ENCODE measurements at places on chromosomes 5 and 9. TPM values are rescaled to one million over a fixed set of nuclear protein-coding genes. Genes with fewer than 3 reads are reported as not detected.

- H3K4me3 ChIP-seq, result no peak overlapping the region
- no peaks in the 10 kb centered on the region for H3K36me3 ChIP-seq
- no peaks in the 10 kb centered on the region for H3K4me1 ChIP-seq
- no peak overlapping the region for H3K27ac ChIP-seq
These were observed 7.7 kb upstream of the CKMT2 start for GRCh38 chr5:81225463-81225862.

DNA sequence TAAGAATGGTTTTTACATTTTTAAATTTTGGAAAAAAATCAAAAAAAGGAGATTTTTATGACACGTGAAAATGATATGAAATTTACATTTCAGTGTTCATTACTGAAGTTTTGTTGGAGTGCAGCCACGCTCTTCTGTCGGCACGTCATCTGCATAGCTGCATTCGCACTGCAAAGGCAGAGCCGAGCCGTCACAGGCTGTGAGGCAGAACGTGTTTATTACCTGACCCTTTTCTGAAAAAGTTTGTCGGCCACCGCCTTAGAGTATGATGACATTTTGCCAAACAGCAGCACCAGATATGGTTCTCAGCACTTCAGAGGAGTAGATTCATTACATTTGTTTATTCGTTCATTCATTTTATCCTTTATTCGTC is 24.1 kb downstream of the HRH2 start:
- H3K4me1 ChIP-seq, result no peaks in the 10 kb centered on the region
- no peak overlapping the region for H3K4me3 ChIP-seq
- no peak for DNase-seq
- peaks cover 7% of the 10 kb centered on the region for H3K27me3 ChIP-seq
- H3K27ac ChIP-seq, result no peak overlapping the region
- no peaks in the 10 kb centered on the region for H3K36me3 ChIP-seq

DNA sequence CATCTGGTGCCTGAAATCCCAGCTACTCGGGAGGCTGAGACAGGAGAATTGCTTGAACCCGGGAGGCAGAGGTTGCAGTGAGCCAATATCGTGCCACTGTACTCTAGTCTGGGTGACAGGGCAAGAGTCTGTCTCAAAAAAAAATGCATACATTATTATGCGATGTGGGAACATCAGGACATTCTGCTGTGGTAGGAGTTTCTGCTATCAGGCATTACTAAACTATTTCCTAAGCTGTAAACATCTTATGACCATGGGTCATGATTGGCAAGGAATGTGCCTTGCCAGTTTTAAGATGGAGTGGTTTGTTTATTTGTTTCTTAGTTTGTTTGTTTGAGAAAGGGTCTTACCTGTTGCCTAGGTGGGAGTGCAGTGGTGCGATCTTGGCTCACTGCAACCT is 45.1 kb upstream of the FAM120A start:
- H3K36me3 ChIP-seq, result no peaks in the 10 kb centered on the region
- H3K27me3 ChIP-seq, result peaks cover 2% of the 10 kb centered on the region
- no peaks in the 10 kb centered on the region for H3K4me1 ChIP-seq

GRCh38 chr9:23123048-23123632 is 676.5 kb downstream of the DMRTA1 start:
- no peak overlapping the region for H3K4me3 ChIP-seq
- H3K4me1 ChIP-seq, result no peaks in the 10 kb centered on the region
- peaks cover 2% of the 10 kb centered on the region for H3K27me3 ChIP-seq
- no peaks in the 10 kb centered on the region for H3K36me3 ChIP-seq
- H3K27ac ChIP-seq, result no peak overlapping the region
- peak; percentile 22 for DNase-seq

DNA sequence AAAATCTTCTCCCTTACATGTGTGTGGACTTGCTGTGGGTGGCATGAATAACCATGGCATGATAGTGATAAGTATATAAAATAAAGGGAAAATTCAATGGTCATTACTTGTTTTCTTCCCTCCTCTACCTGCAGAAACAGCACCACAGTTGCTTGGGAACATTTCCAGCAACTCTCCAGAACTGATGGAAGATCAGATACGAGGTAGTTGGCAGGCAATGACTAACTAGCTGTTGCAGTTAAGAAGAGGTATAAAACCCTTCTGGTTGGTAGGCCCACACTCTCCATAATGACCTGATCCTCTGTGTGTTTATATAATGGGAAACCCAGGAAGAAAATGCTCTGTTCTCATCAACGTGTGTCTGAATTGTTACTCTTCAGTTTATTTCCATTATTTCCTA is 185.9 kb downstream of the SYK start:
- H3K27ac ChIP-seq, result no peak overlapping the region
- no peak overlapping the region for H3K4me3 ChIP-seq
- DNase-seq, result no peak

- no peak overlapping the region for H3K27ac ChIP-seq
- peaks cover 1% of the 10 kb centered on the region for H3K27me3 ChIP-seq
- no peak for DNase-seq
- H3K4me3 ChIP-seq, result no peak overlapping the region
- peaks cover 29% of the 10 kb centered on the region for H3K4me1 ChIP-seq
These were observed 141.8 kb upstream of the RUSC2 start for GRCh38 chr9:35348109-35348508.

DNA sequence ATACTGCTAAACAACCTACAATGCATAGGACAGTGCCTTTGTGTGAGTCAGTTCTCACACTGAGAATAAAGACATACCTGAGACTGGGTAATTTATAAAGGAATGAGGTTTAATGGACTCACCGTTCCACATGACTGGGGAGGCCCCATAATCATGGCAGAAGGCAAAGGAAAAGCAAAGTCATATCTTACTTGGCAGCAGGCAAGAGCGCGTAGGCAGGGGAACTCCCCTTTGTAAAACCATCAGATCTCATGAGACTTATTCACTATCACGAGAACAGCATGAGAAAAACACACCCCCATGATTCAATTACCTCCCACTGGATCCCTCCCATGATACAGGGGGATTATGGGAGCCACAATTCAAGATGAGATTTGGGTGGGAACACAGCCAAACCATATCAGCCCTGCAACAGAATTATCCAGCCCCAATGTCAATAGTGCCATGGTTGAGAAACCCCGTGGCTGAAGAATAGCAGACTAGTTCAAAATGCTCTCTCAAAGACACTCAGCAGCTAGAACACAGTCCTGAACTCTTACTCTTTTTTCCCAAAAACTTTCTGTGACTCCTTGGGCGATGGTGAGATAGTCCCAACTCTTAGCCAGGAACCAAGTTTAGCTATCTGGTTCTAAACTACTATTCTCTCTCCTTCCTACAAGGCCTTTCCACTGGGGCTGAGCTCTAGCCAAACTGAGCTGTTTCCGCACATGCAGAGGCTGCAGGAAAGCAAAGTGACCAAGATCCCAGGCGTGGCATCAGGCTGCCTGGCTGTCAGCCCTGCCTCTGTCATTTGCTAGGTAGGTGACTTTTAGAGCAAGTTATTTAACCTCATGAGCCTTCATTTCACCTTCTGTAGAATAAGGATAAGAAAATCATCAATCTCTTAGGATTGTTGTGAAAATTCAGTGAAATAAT is 21.7 kb downstream of the FAT2 start:
- no peak for DNase-seq
- peaks cover 51% of the 10 kb centered on the region for H3K27me3 ChIP-seq
- H3K27ac ChIP-seq, result no peak overlapping the region
- no peak overlapping the region for H3K4me3 ChIP-seq

The PCAT7 gene
- not detected for total RNA-seq

The RASEF gene
- 0.05 TPM for total RNA-seq

Data from HFFc6 (cell line).